Stimulated activated CD4-positive, alpha-beta T cell treated with anti-CD3 and anti-CD28 coated beads, Interleukin-4, amount 100 ng/mL, for 24 hours (primary cell): ENCODE measurements at places on chromosomes 11 and 22.

DNA sequence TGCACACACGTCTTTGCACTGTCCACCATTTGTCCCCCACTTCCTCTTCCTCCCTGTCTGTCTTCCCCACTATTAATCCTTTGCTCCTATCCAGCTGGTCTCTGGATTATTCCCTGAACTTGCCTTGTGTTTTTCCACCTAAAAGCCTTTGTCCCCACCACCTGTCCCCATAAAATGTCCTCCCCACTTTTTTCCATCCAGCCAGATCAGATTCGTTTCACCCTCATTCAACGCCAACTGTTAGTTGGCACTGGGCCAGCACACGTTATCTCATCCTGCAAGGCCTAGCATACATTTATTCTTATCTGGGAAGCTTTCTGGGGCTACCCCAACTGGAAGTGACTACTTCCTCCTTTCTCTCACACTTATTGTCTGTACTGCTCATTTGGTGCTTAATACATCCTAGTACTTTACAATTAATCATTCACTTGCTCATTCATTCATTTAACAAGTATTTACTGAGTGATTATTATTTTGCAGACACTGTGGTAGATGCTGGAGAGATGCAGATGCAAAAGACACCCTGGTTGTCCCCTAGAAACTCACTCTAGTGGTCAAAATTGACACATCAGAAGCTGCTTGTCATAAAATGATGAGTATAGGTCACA, 96.2 kb downstream of the RASSF10 start:
- DNase-seq, result no peak

DNA sequence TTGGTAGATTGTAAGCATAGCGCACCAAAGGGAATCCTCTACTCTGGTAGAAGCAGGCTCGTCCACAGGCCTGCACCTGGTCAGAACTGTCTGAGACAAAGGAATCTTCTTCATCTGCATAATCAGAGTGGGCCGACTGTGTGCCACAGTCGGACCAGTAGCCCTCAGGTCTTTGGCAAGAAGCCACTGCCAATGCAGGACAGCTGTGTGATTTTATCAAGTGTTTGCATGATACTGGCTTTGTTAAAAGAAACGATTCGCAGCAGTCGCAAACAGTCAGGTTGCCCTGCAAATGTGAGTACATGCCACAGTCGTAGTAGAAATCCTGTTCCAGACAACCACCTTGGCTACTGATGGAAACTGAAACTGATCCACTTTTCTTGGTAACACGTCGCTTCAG, 4.9 kb upstream of the CCDC34 start:
- no peak for DNase-seq

- DNase-seq, result no peak
Measured at GRCh38 chr11:130204703-130205095, 45.1 kb downstream of the ST14 start.

GRCh38 chr11:131868629-131869507, 498.5 kb downstream of the NTM start:
- no peak for DNase-seq

GRCh38 chr22:31615491-31615860, 46.5 kb downstream of the PISD start:
- DNase-seq, result no peak

GRCh38 chr11:107157809-107158187, 139.5 kb upstream of the GUCY1A2 start:
- no peak for DNase-seq

DNA sequence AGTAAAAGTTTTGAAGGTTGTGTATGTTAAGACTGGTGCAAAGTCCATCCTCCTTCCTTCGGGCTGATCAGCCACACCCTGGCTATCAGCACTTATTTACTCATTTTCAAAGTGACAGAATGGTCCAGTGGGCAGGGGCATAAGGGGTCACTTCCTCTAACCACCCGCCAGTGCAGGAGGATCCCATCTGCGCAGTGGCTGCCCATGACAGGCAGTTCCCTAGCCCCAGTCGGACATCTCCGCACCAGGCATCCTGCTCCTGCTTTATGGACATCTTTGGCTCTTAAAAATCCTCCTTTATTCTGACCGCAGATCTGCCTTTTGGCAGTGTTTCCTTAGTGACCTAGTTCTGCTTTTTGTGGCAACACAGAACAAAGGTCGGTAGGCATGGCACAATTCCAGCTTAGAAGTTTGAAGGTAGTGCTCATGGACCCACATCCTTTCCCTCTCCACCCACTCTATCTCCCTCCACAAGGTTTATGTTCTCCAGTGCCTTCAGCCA, 55.9 kb downstream of the BMAL1 start:
- no peak for DNase-seq

DNA sequence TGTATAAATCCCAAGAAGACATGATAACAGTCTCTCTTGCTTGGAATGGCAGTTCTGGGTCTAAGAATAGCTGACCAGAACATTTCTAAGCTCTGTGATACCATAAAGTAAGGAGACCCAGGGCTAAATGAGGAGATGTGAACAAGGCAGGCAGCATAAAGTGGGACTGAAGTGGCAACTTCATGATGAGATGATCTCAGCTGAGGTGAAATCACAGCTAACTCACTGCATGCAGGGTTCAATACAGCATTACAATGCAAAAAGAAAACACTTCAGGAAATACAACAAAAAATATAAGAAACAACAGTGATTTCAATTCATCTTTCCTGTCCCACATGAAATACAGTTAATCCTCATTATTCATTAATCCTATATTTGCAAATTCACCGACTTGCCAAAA, 44.6 kb downstream of the MRE11 start:
- no peak for DNase-seq

DNA sequence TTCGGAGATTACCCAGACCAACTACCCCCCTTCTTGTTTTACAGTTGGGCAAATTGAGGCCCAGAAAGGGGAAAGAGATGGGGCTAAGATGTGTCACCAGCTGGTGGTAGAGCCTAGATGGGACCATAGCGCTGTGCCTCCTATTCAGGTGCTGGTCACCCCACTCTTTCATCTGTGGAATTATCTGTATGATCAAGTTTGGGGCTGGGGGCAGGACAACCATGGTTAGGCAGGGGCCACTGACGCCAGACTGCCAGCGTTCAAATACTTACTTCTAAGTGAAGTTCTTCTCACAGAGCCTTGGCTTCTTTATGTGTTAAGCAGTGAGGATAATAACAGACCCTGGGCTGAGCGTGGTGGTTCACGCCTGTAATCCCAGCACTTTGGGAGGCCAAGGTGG, 55.9 kb downstream of the IGLL1 start:
- no peak for DNase-seq

- DNase-seq, result no peak
Measured at GRCh38 chr22:19438298-19438697, 6.0 kb downstream of the MRPL40 start.

- no peak for DNase-seq
Measured at GRCh38 chr11:11978098-11978637, 30.3 kb downstream of the DKK3 start.

DNA sequence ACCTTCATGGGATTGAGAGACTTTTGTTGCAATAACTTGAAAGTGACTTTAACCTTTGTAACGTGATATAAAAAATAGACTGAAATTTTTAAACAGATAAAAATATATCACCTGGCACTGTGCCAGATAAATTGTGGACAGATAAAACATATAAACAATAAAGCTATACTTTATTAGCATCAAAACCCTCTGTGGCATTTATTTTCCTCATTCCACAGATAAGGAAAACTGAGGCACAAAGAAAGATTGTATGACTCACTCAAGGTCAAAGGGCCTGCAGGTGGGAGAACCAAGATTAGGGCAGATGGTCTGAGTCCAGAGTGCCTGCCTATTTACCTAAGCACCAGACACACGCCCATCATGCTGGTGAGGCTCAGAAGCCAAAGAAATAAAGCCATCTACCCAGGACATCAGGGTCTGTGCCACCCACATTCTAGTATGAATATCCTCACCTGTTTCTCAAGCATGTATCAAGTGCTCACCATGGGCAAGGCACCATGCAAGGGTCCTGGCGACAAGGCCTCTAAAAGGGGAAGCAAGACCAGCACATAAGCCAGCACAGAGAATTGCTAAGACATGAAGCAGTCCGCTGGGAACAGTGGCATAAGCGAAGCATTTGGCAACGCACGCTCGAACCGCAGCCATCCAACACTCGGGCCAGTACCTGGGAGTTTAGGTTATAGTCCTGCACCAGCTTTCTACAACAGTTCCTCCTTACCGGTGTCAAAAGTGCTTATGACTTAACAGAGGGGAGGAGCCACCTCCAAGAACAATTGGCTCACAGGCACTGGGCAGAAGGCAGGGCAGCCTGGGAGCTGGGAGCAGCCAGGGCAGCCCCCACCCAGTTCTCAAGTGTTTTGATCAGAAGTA, 17.6 kb downstream of the MYH9 start:
- DNase-seq, result no peak

DNA sequence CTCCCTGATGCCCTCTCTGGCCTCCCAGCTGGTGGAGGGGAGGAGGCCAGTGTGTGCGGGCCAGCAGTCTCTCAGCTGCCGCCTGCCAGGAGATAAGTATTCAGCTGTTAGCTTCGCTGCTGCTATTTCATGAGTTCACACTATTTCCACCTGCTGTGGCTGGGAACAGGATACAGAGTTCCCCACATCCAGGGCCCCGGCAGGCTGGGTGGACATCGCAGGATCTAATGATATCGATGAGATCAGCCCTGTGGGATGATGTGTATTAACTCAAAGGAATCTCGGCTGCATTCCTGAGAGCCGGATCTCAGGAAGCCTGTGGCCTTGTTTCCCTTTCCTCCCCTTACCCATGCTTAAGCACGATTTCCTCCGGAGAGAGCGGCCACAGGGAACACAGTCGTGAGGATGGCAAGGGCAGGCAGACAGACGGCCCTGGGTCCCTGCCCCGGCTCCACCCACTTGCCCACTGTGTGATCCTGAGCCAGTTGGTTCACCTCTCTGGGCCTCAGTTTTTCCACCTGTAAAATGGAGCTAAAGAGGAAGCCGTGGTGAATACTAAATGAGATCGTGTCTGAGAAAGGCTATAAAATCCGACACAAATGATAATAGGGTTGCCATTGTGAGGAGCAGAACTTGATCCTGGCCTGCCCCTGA, 6.5 kb upstream of the PVALB start:
- DNase-seq, result no peak

DNA sequence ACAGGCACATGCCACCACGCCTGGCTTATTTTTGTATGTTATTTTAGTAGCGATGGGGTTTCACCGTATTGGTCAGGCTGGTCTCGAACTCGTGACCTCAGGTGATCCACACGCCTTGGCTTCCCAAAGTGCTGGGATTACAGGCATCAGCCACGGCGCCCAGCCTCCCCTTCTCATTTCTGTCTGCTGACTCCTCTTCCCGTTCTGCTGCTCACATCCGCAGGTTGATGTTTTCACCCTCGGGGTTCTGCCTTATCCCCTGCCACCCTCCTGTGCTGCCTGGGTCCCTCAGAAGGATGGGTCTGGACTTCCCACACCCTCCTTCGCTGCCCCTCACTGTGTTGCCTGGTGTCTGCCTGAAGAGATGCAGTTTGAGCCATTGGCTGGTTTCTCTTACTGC, 19.2 kb upstream of the VSIG10L2 start:
- DNase-seq, result no peak

GRCh38 chr22:31105282-31105929, 2.0 kb downstream of the SELENOM start:
- no peak for DNase-seq

DNA sequence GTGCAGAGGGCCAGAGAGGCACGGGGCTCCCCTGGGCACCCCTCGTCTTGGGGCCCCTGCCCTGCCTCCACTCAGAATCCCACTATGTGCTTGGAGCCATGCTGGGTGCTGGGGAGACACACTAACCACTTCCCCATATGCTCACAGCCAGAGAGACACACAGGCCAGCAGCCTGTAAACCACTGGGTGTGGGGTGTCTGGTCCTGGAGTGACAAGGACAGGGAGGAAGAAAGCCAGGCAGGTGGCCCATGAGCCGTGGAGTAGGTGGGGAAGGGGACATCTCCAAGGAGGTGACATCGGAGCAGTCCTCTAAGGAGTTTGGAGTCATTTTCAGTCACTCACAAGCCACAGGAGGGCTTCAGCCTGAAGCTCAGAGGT, 58.9 kb downstream of the CDKN1C start:
- DNase-seq, result no peak

GRCh38 chr11:106496677-106497076, 419.2 kb downstream of the AASDHPPT start:
- no peak for DNase-seq

GRCh38 chr11:43503417-43503816, 144.7 kb downstream of the TTC17 start:
- no peak for DNase-seq

DNA sequence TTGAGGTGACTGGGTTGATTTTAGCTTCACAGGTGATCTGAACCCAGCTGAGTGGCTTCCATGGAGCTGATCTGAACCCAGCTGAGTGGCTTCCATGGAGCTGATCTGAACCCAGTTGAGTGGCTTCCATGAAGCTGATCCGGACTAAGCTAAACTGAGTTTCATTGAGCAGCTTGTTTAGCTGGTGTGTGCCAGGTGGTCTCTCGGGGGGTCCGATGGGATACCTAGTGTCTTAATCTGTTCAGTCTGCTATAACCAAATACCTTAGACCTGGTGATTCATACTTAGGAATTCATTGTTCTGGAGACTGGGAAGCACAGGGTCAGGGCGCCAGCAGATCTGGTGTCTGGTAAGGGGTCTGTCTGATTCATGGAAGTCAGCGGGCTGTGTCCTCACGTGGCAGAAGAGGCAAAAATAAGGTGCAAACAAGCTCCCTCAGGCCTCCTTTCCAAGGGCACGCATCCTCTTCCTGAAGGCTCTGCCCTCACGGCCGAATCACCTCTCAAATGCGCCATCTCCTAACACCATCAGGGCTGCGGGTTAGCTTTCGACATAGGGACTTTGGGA, 52.5 kb upstream of the KCNQ1OT1 start:
- DNase-seq, result no peak

- DNase-seq, result no peak
Measured at GRCh38 chr11:102983486-102983885, 28.0 kb upstream of the MMP13 start.

- no peak for DNase-seq
Measured at GRCh38 chr11:116162086-116162885, 610.5 kb downstream of the BUD13 start.

DNA sequence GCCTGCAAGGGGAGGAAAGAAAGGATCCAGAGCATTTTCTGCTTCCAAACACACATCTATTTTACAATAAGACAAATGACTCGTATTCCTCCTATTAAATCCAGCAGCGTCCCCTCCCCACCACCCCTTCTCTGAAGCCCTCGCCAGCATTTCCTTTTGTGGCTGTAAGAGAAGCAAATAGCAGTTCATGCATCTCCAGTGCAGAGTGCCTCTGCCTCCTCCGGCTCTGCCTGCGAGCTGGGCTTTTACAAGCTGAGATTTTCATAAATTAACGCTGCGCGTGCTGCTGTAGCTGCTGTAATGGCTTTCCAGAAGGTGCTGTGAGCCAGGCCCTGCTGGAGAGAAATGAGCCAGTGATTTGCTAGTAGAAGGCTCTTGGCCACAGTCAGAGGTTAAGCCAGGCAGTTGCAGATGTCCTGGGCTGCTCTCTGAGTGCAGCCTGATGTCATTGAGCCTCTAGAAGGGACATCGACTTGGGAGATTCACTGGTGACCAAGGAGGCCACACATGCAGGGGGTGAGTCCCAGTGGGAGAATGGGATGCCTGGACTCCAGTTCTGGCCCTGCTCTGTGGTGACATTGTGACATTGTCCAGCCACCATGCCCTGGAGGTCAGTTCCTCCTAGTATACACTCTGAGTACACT, 134.5 kb upstream of the NAV2 start:
- no peak for DNase-seq
